ENCODE measurements at places on chromosomes 3 and 15. TPM values are rescaled to one million over a fixed set of nuclear protein-coding genes. Genes with fewer than 3 reads are reported as not detected.

GRCh38 chr3:127484601-127485388 lies 105.7 kb downstream of the TPRA1 start:
- DNase-seq = peak; percentile 32

GRCh38 chr15:80492874-80493273 lies 88.7 kb downstream of the ARNT2 start:
- no peak for DNase-seq

GRCh38 chr3:17505856-17506255 lies 236.6 kb downstream of the TBC1D5 start:
- DNase-seq = no peak

DNA sequence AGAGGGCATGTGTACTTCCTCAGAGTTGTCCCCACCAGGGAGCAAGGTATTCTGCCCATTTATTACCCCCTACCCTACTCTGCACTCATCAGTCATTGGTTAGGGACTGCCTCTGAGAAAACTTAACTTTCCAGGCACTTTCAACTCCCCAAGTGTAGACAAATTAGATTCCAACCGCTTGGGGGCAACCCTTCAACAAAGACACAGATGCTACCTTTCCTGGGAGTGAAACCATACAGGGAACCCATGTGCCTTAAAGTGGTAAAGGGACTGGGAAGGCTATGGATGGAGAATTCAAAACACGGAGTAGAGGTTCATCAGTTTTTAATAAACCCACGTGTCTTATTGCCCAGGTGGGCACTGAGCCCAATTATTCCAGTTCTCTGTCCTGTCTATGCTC lies 19.4 kb upstream of the UBE2E2 start:
- peak; percentile 40 for DNase-seq

DNA sequence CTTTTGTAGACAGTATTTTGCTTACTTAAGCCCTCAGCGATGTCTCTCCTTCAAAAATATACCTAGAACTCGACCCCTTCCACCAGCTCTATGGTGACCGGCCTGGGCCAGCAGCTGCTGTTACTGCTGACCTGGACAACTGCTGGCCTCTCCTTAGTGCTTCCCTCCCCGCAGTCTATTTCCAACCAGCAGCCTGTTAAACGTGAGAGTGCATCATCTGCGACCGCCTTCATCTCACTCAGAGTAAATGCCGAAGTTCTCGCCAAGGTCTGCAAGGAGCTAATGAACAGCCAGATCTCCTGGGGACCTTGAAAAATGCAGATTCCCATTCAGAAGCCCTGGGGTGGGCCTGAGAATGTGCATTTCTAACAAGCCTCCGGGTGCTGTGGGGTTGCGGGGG lies 86.7 kb downstream of the RPLP1 start:
- DNase-seq = no peak

DNA sequence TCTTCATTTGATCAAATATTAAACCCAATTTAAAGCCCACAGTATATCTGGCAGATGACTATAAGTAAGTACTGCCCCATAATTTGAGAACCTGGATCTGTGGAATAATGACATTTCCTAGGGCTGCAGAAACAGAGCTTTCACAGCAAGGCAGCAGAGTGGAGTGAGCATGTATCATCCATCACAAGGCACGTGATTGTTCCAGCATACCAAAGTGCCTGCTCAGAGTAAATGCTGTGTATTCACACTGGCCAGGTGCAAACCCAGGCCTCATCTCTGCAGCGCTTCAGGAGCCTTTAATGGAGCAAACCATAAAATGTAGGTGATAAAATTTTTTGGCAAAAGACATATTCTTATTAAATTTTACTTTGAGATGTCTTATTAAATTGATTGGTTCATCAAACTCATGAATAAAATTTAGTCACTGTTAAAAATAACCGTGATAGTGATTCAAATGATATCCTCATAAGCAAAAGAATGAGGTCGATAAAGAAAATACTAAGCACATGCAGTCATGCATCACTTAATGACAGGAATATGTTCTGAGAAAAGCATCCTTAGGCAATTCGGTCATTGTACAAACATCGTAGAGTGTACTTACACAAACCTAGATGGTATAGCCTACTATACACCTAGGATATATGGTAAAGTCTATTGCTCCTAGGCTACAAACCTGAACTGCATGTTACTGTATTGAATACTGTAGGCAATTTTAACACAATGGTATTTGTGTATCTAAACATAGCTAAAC lies 99.3 kb upstream of the SLC24A5 start:
- DNase-seq = peak; percentile 11

DNA sequence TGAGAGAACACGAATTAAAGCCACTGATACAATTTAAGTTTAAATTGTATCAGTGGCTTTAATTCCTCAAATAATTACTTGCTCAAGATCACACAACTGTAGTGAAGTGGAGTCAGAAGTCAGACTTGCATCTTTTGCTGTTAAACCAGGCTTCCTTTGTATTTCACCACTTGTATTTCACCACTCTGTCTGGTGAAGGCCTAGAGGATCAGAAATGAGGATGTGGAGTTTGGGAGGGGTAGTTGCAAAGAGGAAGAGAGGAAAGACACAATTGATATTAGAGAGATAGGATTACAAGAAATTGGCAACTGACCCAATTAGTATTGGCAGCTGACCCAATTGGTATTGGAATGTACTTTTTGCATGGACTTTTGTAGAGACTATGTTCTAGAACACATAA lies 288.1 kb upstream of the GPR149 start:
- DNase-seq = no peak

- DNase-seq = no peak
Observed at GRCh38 chr3:26827169-26827568, 204.6 kb downstream of the LRRC3B start.

DNA sequence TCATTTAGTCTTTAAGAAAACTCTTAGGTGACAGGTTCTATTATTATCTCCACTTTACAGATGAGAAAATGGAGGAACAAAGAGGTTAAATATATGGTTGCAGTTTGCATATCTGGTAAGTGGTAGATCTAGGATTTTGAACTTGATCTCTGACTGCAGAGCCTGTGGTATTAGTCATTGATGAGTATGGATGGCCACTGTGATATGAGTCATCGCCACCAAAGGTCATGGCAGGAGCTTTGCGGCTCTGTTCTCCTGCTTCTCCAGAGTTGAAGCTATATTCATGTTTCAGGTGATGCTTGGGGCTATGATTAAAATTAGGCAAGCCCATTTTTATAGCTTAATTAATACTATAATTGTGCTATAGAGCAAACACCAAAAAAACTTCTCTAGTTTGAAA lies 306.2 kb upstream of the DPPA4 start:
- DNase-seq = no peak

- DNase-seq = peak; percentile 25
Observed at GRCh38 chr15:90213122-90213817, 12.1 kb downstream of the SEMA4B start.

Gene GPX1
- total RNA-seq = 299 TPM

Gene RLBP1
- total RNA-seq = not detected

Gene SCG5
- total RNA-seq = 1.8 TPM
